ENCODE measurements at places on chromosomes 12 and 14.
A peak's percentile ranks its signal among the peaks of the same experiment; 100 is the strongest.

- DNase-seq, result peak; percentile 85
Measured at GRCh38 chr14:49961270-49962222, 68.7 kb downstream of the ARF6 start.

DNA sequence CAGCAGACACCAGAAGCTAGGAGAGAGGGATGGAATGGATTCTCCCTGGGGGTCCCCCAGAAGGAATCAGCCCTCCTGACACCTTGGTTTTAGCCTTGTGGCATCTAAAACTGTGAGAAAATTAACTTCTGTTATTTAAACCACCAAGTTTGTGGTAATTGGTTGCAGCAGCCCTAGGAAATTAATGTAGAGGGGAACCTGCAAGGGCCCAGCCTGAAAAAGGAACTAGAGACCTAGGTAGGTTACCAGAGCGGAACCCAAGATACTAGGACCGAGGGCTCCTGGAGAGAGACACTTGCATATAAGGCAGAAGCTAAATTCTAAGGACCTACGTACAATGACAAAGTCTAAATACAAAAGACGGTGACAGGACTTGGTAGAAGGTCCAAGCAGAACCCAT lies 8.1 kb upstream of the DENND5B start:
- no peak for DNase-seq

GRCh38 chr12:50021031-50021430 lies 4.3 kb downstream of the RACGAP1 start:
- DNase-seq, result no peak

DNA sequence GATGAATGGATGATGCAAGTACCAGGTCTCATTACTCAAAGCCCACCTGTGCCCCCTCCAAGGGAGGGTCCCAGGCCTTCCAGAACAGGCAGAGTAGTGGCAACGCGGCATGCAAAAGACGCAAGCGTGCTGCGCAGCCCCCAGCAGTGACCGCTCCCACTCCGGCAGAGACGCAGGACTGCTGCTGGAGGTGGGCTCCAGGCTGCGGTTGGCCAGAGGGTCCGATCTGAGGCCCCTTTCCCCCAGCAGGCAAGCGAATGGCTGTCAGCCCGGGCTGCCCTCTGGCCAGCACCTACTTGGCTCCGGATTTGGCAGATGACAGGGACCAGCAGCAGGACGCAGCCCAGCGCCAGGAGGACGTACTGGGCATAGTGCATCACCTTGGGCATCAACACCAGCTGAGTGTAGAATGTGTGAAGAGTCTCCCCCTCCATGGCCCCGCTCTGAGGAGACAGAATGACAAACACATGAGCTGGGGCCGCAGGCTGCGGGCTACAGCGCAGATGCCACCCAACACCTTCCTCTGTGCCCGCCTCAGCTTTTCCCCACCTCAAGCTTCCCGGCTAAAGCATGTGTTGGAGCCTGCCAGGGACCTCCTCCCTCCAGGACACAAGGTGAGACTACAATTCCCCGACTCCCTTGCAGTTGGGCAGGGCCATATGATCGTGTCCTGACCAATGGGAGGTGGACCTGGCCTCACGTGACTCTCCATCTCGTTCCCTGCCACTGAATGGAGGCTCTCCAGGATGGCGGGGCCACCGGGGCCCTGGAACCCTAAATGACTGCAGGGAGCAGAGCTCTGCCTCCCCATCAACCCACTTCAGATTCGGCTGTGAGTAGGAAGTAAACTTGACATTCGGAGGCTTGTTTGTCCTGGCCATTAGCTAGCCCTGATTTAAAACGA lies 77.4 kb downstream of the SCARB1 start:
- peak; percentile 63 for DNase-seq

DNA sequence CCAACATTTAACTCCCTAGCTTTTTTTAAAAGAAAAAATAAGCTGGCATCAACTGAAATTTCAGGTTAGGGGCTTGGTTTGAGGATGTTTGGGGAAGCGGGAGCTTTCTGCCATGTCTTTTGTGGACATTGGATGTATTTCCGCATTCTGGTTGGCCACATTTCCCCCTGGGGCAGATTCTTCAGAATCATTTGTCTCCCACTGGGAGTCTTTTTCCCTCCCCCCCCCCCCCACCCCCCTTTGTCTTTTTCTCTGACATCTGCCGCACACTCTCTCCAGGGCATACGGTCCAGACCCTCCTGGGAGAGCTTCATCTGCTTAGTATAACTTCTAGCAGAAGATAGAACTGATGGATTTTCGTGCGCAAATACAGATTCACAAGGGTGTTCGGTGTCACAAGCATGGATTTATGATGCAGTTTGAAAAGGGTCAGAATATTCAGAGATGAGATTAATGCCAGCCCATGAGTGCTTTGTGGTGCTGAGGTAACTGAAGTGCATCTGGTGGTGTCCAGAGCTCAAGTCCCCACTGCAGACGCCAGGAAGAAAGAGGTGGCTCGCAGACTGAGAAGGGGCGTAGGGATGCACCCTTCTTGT lies 40.2 kb downstream of the ETV6 start:
- DNase-seq, result no peak

DNA sequence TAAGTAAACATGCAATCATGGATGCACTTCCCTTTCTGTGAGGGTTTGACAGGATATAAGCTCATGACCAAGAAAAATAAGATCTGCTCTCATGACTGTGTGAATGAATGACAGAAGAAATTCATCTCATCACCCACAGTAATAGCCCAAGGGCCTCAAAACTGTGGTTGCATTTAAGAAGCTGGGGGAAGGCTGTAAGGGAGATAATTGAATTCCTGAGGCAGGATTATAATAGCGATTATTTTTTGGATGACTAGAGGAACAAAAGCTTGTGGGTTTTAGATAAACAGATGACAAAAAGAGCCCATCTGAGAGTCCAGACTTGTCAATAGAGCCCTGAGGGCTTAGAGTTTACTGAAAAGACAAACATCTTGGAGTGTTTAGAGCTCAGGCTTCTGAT lies 161.2 kb downstream of the NTF3 start:
- DNase-seq, result no peak

DNA sequence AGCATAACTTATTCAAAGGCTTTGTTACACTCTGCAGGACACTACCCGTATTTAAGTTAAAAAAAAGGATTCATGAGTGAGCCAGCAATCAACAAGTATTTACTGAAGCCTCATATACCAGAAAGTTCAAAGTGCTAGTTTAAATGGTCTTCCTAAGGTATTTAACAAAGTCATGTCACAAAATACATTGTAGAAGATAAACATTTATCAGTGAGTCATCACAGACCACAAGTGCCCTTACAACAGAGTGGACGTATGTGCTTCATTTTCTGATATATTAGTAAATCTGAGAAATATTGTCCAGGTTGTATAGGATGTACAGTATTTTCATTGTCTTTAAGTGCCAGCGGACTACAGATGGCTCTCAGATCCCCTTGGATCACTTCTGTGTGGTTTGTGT lies 24.2 kb downstream of the FLRT2 start:
- no peak for DNase-seq

- DNase-seq, result no peak
Measured at GRCh38 chr12:18054925-18055619, 34.9 kb downstream of the RERGL start.

DNA sequence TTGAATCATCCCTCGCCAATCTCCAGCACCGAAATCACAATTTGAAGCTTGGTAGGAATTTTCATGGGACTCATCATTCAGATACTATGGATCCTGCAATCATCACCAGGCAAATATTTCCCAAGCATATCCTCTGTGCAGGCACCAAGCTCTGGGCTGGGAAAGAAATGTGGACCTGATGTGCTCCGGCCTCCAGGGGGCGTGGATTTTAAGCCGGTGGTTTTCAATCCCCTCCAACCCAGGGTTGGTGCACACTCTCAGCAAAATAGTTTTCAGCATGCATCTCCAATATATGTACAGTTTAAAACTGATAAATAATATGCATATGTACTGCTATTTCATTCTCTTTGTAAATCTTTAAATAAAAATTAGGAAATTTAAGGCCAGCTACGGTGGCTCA lies 98.9 kb downstream of the RBM19 start:
- DNase-seq, result peak; percentile 27

DNA sequence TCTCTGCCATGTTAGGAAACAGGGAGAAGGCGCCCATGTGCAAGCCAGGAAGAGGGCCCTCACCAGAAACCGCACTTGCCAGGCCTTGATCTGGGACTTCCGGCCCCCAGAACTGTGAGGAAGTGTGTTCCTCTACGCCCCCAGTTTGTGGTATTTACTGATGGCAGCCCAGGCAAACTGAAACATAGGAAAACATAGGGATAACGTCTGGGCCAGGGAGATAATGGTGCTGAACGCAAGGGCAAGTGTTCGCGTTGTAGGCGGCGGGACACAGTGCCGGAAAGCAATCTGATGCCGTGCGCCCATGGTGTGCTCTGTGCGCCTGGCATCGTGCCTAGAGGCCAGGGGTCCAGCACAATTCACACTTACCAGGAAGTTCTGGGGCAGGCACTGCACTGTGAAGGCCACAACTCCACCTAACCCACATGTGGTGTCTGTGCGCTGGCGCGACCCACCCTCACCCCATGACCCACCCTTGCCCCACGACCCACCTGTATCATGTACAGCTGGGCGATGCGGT lies 53.6 kb downstream of the ARL6IP4 start:
- DNase-seq, result no peak

DNA sequence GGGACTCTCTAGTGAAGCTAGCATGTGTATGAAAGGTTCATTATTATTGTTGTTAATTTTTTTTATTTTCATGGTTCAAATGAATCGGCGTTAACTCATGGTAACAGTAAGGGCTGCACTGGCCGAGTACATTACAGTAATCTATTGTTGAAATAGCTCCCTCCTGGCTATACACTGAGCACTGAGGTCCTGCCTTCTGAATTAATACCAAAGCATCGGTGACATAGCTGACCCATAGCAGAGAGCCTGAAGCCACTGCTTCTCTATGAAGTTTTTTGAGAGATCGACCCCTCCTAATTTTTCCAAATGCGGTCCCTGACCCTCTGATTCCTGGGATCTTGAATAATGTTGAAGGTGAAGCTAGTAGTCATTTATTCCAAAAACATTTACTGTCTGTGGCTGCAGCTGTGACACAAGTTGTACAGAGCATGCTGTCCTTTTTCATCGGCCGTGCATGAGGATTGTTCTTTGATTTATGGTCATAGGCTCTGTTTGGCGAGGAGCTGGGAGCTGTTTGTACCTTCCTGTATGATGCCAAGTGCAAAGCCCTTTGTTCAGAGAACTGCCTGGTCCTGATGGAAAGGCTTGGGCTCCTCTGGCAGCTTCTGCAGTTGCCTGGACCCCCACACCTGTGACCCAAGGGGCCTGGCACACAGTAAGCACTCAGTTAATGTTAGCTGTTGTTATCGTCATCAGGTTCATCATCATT lies 486.5 kb downstream of the EGLN3 start:
- no peak for DNase-seq

- DNase-seq, result no peak
Measured at GRCh38 chr12:48651681-48652080, 30.4 kb downstream of the KANSL2 start.

- DNase-seq, result no peak
Measured at GRCh38 chr14:95215094-95215725, 57.9 kb upstream of the DICER1 start.

GRCh38 chr12:60173224-60174170 lies 577.7 kb downstream of the SLC16A7 start:
- no peak for DNase-seq

- no peak for DNase-seq
Measured at GRCh38 chr14:32421781-32422180, 92.7 kb downstream of the AKAP6 start.

- no peak for DNase-seq
Measured at GRCh38 chr12:105733579-105733978, 403.1 kb downstream of the C12orf75 start.

GRCh38 chr12:72207079-72207478 lies 65.1 kb upstream of the TRHDE start:
- no peak for DNase-seq

Measured in epithelial cell of esophagus (primary cell).